SK-N-DZ (cell line): ENCODE measurements at places on chromosomes 16 and 17.

DNA sequence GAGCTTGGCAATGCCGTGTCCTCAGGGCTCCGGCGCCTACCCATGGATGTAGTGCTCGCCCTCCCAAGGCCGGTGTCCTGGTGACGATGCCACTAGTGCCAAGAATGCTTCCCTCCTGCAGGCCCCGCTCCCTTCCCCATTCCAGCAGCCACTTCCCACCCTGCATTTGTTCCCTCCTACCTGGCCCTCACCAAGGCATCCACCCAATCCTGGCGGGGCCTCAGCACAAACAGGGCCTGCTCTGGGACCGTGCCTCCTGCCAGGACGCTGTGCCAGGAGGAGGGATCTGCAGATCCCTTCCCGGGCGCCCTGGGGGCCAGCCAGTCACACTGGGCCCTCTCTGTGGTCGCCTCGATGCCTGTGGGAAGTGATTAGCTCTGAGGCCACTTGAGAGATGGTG, 25.1 kb downstream of the ABR start:
- DNase-seq = no peak

GRCh38 chr17:54736573-54736972, 164.1 kb upstream of the TOM1L1 start:
- DNase-seq = no peak

DNA sequence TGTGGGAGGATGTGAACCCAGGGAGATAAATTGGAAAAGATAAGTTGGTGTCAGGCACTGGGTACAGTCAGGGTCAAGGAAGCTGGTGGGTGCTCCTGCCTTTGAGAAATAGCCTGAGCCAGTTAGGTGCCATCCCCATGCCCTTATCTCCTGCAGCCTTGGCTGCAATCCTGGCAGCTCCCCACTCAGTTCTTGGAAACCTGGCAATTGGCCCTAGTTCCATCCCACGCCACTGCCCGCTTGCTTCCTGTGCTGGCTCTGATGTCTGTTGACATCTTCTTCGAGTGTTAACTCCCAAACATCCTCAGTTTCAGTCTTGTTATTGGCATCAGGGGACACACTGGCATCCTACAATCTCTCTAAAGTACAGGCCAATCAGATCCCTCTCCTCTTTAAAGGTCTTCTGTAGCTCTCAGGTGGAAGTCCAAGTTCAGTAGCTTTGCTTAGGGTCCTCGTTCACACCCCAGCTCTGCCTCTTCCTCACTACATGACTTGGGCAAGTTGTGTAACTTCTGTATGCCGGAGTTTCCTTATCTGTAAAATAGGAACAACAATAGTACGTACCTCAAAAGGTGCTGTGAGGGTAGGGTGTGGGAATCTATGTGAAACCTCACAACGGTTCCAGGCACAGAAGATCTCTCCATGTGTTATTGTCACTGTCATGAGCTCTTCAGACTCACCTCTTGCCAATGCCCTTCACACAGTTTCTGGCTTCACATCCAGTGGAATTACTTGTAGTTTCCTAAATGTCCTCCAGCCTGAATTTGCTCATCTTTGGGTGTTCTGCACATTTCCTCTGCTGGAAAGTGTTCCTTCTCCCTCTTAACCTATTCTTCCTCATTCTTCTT, 13.5 kb upstream of the PRKAR1A start:
- no peak for DNase-seq

DNA sequence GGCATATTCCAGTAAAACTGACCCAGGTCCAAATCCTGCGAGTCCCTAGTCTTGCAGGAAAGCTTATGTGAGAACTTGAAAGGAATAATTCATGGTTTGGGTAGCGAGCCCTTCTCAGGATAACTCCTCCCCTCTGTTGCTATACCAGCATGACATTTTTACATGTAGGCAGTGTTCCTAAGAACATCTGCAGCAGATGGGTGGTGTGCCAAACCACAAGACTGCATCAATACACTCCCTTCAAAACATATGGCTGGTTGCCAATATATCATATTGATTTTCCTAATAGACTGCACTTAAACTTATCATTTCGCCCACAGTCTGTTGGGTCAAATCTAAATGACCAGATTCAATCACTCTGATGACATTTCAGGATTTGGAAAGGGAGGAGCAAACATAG, 19.9 kb downstream of the PSME3IP1 start:
- DNase-seq = no peak

- no peak for DNase-seq
Observed at GRCh38 chr16:49108611-49109010, 173.0 kb downstream of the CBLN1 start.

DNA sequence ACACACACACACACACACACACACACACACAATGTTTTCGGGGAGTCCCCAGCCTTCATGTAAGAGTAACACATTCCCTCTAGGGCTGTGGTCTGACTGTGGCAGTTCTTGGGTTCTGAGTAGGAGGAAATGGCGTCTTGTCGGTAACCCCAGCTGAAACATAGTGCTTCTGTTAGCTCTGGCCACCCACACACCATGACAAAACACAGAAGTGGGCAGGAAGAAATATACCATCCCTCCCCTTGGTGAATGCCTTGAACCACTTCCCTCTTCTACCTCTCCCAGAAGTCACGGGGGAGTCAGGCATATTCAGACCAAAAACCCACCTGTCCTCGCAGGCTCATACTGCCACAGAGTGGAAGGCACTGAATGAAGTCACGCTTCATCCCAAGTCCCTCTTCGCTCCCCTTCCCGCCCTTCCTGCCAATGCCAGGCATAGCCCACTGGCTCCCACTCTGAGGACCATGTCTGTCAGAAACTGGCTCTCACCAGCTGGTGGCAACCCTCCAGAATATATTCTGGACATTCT, 11.5 kb downstream of the SLC35B1 start:
- no peak for DNase-seq

DNA sequence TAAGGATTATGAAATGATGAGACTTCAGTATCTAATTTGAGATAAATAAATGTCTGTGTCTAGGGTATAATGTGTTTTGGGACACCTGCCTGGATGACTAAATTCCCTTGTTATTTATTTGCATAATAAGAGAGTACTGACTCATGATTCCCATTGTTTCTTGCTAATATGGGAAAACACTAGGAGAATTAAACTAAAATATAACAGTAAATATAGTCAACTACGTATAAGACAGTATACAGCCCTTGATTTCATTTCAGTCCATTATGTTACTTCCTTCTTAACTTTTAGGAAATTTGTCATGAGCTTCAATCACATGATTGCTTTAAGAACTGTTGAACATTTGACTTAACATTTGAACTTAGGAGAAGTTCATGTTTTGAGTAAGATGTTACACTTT, 62.4 kb downstream of the VMP1 start:
- no peak for DNase-seq

DNA sequence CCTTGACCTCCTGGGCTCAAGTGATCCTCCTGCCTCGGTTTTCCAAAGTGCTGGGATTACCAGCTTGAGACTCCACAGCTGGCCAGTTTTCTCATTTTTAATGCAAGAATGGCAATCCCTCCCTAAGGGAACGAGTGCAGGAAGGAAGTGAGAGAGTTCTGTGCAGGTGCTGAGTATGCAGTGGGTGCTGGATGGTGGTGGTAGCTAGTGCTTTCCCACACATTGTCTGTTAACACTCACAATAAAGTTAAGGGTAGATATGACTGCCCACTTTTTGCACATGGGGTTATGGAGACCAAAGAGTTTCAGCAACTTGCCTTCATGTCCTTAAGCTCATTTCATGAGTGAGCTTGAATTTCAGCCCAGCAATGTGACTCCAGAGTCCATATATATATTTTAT, 18.5 kb downstream of the RGS9 start:
- DNase-seq = no peak

- no peak for DNase-seq
Observed at GRCh38 chr16:79618041-79618691, 17.6 kb upstream of the MAF start.
